Psoas muscle (tissue), 8 donors: ENCODE measurements at places on chromosomes 3 and 15. TPM values are rescaled to one million over a fixed set of nuclear protein-coding genes. Genes with fewer than 3 reads are reported as not detected.
A peak's percentile ranks its signal among the peaks of the same experiment; 100 is the strongest.

MYZAP gene
- total RNA-seq = 24.8 TPM

SUSD5 gene
- 1.4 TPM for total RNA-seq

DNA sequence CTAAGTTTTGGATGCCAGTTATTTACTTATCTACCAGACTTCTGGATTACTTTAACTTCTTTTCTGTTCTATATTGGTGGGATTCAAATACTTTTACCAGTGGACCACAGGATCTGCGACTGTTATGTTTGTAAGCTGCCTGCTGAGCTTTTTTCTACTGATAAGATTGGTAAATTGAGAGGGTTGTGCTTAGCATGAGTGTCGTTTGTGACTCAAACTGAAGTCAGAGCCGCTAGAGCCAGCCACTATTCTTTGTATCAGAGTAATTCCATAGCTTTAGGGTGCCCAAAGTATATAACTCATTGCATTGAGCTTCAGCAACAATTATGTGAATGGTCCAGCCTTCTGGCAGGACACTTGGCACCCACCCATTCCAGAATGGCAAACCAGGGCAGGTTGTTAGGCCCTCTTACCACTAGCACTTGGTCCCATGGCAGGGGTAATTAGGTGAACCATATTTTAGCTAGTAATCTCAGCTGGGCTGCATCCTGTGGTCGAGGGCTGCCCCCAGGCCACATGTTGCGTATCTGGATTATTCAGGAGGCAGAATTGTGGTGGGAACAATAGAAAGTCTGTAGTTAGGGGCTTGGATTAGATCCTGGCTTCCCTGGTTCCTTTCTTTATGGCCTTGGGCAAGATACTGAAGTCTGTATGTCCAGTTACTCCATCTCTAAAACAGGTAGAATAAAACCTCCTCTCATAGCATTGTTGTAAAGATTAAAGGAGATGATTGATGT lies 6.0 kb downstream of the PLCL2 start:
- no peak for DNase-seq

DNA sequence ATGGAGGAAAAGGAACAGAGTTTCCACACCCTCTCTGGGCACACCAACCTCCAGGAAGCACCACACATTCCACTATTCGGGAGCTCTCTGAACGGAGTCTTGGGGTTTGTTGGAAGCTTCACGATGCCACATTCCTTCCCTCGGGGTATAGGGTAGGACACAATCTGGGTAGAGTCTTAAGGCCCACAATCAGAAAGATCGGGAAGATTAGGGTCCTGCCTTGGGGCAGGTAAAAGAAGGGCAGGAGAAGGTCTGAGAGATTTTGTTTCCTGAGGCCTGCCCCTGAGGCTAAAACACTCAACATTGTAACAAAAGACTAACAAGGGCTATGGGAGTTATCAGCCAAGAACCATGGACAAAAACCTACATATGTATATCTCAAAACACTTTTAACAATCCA lies 89.2 kb upstream of the RAP2B start:
- DNase-seq = no peak

SLC6A20 gene
- 0.64 TPM for total RNA-seq

GRCh38 chr15:23595368-23595767 lies 29.9 kb downstream of the MKRN3 start:
- DNase-seq = no peak

- DNase-seq = peak; percentile 56
These were observed 25.9 kb downstream of the MELTF start for GRCh38 chr3:197003461-197004385.

- DNase-seq = no peak
These were observed 19.7 kb downstream of the ACKR4 start for GRCh38 chr3:132616780-132617179.

DNA sequence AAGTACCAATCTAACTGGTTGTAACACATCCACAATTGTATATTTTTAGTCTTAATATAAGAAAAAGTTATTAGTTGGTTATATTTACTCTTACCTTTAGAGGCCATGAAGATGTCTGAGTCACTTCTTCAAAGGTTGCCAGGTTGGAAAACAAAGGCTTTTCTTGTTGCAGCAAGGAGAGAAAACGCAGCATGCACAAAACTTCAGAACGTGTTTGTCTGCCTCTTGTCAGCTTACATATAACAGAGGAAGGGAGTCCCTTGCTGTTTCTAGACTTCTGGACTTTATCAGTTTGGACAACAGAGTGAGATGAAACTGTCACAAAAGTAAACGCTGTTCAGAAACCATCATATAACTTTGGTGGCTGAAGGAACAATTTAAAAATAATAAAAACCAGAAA lies at the start of gene PLSCR5:
TSS of gene PLSCR5 (minus strand) at position 241 of the 400 bp plus-strand sequence. CDS start at position 107, 134 bp downstream.
- DNase-seq = no peak

DNA sequence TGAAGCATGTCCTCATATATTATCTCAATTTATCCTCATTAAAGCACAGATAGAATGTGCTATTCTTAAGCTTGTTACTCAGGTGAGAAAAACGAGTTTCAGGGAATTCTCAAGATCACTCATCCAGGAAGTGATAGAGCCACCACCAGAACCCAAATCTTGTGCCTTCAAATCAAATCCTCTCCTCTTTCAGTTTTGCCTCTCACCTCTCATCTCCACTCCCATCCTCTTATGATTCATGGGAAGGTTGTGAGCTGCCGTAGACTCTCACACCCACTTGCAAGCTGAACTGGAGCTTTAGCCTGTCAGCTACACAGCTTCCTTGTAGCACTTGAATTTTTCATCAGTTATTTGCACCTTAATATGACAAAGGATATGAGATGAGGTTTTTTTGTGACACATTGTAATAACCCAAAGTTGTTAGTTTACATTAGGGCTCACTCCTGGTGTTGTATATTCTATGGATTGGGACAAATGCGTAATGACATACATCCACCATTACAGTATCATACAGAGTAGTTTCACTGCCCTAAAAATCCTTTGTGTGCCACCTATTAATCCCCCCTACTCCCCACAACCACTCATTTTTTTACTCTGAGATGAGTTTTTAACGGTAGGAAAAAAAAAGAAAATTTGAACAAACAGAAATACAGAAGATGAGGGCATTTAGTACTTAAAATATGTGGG lies 25.7 kb downstream of the GPR15 start:
- no peak for DNase-seq

DNA sequence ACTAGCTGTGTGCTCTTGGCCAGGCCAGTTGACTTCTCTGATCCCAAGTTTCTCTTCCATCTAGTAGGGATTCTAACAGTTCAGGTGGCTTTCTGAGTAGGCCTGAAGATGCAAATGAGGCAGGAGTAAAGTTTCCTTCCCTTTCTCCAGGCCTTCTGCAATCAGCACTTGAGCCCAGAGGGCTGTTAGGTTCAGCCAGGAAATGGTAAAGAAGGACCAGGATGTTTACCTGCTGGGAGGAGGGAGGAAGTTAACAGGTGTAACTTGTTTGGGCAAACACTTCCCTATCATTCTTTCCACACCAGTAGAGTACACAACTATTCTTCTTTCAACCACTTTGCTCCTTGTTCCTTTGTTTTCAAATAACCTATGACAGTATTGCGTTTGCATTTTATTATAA lies 13.3 kb upstream of the TNFSF10 start:
- no peak for DNase-seq

- DNase-seq = no peak
These were observed 1.7 kb downstream of the BFSP2 start for GRCh38 chr3:133401374-133402135.

ANKRD34C gene
- total RNA-seq = not detected
